ENCODE measurements at places on chromosomes 13 and 19.

- DNase-seq, result no peak
These were observed 393.1 kb downstream of the KLF12 start for GRCh38 chr13:73741111-73741510.

DNA sequence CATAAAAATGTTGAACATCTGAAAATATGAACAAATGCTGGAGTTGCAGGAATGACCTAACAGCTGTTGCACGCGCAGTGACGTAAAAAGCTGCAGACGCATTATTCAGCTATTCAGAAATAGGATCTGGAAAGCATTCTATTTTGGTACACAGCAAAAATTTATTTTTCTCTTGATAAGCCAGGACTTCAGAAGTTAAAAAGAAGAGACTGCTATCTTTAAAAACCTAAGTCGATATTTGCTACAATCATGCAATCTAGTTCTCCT is 36.9 kb upstream of the STARD13 start:
- no peak for DNase-seq

GRCh38 chr13:21139374-21139773 is 37.0 kb downstream of the SKA3 start:
- DNase-seq, result no peak

- no peak for DNase-seq
These were observed 286.1 kb downstream of the IRS2 start for GRCh38 chr13:109500146-109500773.

- no peak for DNase-seq
These were observed 35.4 kb downstream of the ZNF557 start for GRCh38 chr19:7104747-7105447.

- DNase-seq, result no peak
These were observed 86.9 kb downstream of the CDK8 start for GRCh38 chr13:26340807-26341206.

DNA sequence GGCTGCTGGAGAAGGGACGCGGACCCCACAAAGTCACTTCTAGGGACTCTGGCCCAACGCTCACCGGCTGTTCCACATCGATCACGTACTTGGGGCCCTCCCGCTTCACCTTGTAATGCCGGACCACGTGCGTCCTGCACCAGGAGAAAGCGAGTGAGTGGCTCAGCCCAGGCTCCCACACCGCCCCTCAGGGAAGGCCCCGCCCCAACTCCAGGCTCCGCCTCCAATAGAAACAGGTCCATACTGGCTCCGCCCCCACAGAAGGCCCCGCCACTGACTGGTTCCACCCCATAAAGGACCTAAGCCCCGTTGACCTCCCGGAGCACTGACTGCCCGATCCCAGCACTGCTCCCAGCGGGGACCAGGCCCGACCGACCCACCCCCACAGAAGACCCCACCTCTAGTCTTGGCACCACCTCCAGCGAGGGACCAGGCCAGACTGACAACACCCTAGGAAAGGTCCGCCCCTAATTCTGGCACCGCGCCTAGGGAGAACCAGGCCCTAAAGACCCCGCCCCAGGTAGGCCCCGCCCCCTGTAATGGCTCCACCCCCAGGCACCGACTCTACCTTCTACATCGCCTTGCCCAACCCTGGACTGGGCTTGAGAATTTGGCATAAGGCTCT is 11.3 kb downstream of the STAP2 start:
- peak; percentile 46 for DNase-seq

GRCh38 chr19:8174706-8175105 is 25.3 kb upstream of the FBN3 start:
- no peak for DNase-seq

Data from occipital lobe (tissue), 3 donors.